ENCODE measurements at places on chromosomes 7 and 10.

GRCh38 chr10:60086862-60087261 lies 180.5 kb upstream of the CCDC6 start:
- DNase-seq = no peak

- DNase-seq = no peak
Measured at GRCh38 chr10:86366902-86367151, 232 bp upstream of the GRID1 start.

DNA sequence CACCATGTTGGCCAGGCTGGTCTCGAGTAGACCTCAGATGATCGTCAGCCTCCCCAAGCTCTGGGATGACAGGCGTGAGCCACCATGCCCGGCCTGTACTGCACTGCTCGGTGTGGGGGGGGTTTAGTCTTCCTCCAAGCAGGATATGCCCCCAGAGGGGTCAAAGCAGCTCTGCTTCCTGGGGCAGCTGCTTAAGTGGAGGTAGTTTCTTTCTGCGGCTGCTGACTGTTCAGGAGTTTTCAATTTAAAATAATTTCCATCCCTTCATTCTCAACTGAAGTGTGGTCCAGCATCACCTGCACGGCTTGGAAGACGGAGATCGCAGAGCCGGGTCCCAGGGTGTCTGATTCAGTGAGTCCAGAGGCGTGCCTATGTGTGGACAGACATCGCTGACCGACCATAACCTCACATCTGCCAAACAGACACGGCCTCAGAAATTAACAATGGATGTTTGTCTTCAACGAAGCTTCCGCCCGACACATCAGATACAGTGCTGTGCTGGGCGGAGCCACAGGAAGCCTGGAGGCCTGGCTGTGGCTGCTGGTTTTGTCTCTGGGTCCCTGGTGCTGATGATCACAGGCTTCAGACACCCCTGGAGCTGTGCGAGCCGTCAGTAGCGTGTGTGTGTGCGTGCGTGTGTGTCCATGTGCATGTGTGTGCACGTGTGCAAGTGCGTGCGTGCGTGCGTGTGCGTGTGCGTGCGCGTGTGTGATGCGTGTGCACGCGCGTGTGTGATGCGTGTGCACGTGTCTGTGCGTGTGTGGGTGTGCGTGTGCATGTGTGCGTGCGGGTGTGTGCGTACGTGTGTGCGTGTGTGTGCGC lies 226.5 kb upstream of the PITRM1 start:
- DNase-seq = no peak

DNA sequence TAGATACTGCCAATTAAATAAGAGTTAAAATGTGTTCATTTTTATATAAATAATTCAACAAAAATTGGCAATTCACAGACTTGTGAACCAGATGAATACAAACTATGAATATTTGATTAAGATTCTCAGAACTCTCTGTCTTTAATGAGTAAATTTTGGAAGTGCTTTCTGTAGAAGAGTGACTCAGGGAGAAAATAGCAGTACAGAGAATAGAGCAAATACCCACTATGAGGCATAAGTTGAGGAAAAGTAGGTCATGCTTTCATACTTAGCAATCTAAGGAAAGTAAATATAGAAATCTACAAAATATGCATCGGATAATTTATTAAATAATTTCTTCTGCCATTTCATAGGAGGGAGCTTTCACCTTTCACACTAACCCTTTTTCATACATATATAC lies 117.7 kb upstream of the TMEM106B start:
- DNase-seq = no peak

DNA sequence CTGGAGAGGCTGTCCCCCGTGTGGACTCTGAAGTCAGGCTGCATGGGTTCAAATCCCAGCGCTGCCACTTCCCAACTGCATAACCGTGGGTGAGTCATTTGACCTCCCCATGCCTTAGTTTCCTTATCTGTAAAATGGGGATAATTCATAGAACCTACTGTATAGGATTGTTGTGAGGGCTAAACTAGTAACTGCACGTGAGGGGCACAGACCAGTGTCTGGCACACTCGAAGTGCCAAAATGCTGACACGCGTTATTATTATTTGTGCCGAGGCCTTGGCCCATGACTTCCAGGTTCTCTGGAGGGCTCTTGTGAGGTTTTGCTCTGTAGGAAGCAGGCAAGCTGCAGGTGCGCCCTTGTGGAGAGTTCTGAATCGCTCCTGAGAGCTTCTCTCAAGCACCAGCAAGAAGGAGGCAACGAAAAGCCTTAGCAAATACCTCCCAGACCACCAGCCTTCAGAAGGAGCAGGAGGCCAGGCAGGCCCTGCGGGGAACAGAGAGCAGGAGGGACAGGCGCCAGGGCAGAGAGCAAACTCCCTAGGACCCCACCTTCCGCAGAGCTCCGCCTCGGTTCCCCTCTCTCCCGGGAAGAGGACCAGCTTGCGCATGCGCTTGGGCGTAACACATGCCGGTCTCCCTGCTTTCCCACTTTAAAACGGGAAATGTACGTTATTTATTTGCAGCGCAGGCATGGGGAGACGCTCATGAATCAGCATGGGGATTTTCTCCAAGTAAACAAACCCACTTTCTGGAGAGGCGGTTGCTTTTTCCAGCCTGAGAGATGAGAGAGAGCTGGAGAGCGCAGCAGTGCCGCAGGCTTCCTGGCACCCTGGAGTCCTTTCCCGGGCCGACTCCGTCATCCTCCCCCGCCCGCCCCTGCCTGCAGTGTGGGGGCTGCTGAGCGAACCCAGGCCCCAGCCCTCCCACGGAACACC lies 39.6 kb downstream of the SORCS3 start:
- DNase-seq = no peak

DNA sequence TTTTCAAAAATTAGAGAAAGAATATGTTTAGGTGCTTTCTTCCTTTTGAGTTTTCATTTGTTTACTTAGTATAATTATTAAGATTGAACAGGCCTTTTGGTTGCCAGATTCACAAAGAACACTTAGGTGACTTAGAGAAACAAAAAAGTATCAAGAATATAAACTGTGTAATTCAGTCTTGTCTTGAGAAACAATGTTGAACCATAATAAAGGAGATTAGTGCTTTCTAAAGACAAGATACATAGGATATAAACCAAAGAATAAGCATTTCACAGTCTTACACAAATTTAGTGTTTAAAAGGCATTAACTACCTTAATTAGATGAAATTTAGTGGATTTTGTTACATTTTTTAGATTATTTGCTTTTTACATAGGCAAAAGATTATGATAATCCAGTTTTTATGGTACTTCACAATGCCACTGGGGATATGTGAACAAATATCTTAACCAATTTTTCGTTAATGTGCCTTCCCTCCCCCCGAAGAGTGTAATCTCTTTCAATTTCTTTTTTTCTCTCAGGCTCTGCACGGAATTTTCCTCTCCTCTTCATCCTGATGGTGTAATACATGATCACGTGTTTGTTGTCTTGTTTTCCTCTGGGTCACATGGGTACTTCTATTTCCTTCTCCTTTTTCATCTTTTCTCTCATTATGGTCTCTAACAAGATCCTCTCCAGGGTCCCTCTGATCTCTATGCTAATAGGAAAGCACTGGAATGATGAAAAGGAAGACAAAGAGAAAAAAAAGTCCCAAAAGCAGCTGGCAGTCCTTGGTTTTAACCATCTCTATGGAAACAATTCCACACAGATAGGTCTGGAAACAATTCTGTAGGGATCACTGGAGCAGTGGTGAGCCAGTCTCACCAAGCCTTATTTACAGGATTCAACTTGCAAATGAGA lies 3.7 kb upstream of the HNRNPH3 start:
- no peak for DNase-seq

GRCh38 chr7:121109145-121109544 lies 120.6 kb downstream of the CPED1 start:
- DNase-seq = no peak

DNA sequence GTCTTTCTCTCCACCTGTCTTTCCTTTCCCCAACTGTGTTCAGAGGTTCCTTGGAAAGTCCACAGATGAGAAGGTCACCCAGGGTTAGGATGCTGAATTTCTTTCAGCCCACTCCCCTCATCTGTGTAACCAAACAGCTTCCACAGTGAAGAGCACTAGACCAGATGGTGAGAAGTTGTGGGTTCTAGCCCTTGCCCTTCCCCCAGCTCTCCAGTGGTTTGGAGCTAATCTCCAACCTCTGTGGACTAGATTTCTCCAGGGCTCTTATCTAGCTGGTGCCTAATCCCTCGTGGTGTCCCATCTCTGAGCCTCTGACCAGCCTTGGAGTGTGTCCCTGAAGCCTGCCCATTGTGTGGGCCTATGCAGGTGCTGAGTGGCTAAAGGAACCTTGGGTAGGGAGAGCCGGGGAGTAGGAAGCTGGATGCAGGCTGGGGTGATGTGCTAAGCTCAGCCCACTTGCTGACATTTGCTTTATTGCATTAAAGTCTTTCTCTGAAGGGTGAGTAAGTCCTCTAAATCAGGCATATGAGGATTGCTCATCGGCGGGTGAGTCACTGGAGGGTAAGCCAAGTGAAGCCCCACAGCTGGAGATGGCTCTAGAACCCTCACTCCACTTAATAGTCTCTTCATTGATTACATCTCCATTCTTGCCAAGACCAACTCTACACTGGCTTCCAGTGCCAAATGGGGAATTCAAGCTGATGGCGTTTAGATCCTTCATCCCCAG lies 14.9 kb downstream of the DUSP5 start:
- DNase-seq = peak; percentile 50

DNA sequence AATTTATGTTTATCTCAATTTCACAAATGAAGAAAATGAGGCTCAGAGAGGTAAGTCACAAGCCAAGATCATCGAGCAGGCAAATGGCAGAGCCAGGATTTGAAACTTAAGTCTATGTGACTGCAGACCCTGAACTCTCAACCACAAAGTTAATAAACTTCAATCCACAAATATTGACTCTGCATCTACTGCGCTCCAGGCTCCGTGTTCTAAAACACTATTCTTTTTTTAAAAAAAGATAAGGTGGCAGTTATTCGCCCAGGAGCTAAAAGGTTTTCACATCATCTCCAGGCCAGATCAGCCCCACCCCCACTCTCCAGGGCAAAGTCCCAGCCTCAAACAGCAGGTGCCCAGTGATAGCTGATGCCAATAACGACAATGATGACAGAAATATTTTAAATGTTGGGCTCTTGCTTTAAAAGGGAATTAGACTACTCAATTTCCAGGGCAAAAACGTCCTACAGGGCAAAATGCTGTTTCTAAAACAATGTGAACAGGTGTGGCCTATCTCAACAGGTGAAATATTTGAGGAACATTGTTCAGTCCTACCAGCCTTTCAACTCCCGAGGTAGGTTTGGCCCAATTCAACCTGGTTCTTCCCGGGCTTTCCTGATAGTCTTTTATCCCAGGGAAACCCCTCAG lies 85.2 kb downstream of the SORBS1 start:
- no peak for DNase-seq

DNA sequence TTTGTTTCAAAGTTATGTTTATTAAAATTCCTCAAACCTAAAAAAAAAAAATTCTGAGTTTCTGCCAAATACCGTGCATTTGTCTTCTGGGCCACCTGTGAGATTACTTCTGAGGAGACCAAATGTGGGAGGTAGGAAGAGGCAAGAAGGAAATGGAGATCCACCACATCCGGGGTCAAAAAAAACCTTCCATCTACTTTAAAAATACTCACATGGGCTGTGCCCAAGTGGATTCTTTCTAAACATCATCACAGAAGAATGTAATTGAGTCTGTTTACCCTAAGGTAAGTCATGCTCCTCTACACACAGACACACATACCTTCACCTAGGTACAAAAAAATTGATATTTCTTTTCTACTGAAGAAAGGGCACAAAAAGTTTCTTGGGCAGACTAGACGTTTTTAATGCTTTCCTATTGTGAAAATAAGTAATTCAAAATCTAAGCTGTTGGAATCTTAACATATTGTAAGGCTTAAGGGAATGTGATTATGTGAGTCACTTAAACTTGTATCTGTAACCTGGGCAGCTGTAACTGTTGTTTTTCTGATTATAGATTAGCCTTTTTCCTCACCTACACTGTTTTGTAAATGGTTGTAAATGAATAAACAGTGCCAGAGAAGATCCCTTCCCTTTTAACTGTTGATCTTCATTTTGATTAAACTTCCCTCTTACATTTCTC lies 19.1 kb upstream of the SPOCK2 start:
- no peak for DNase-seq

DNA sequence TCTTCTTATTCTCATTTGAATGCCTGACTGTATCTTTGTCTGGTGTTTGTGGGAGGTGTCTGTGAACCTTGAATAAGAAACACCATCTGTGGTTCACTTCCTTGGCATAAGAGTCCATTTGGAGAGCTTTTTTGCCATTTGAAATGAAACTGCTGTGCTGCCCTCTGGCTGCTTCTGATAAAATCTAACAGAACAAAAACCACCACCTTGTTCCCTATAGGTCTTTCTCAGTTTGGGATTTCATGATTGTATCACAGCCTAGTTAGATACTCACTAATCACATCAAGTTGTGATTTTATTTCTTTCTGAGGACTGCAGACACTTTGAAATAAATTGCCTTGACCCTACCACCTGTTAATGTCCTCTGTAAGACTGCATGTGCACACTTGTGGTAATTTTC lies 102.7 kb upstream of the FAM13C start:
- DNase-seq = no peak

DNA sequence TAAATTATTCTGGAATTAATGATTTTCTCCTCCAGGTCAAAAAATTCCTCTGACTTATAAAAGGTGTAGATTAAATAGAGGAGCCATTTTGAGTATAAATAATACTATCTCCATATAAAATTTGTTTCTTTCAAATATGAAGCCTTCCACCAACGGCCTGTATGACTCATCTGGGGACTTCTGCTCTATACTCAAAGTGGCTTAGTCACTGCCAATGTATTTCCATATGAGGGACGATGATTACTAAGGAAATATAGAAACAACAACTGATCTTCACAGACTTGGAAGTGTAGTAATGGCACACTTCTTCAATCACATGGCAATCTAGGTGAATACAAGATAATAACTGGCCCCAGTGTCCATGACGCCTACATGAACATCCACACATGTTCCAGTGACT lies 335.6 kb upstream of the HGF start:
- DNase-seq = no peak

DNA sequence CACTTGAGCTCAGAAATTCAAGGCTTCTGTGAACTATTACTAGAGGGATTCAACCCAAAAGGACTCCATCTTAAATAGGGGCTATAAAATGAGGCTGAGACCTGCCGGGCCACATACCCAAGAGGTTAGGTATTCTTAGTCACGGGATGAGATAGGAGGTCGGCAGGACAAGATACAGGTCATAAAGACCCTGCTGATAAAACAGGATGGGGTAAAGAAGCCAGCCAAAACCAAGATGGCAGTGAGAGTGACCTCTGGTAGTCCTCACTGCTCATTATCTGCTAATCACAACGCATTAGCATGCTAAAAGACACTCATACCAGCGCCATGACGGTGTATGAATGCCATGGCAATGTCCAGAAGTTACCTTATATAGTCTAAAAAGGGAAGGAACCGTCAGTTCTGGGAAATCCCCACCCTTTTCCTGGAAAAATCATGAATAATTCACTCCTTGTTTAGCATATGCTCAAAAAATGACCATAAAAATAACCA lies 101.2 kb upstream of the TRIM24 start:
- DNase-seq = no peak

DNA sequence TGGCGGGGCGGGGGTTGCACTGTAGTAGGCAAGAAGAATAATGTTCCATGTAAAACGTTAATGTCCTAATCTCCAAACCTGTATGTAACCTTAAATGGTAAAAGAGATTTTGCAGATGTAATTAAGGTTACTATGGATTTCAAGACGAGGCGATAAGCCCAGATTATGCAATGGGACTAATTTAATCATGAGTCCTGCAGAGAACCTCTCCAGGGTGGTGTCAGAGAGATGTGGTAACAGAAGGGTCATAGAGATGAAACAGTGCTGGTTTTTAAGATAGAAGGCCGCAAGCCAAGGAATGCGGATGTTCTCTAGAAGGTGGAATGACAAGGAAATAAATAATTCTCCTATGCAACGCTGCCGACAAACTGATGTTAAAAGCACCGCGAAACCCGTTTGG lies 57.1 kb downstream of the UBE3C start:
- no peak for DNase-seq
